Activated CD4-positive, alpha-beta memory T cell treated with anti-CD3 and anti-CD28 coated beads for 36 hours (primary cell): ENCODE measurements at places on chromosomes 2 and 18.

DNA sequence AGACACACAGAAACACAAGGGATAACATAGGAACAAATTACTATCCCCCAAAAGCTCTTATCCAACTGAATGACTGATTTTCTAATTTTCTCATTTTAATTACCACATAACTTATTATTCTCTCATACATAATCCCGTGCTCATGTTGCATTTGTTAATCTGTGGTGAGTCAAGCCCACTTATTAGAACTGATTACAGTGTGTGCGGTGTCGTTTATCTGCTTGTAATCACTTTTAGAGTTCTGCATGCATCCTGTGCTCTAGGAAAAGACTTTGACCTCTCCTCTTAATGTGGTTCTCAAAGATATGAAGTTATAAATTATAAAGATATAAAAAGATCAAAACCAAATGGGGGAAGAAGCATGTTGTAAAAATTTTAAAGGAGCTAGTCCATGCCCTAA is 29.7 kb downstream of the CNDP1 start:
- no peak for DNase-seq

- DNase-seq = no peak
Measured at GRCh38 chr2:33406622-33407021, 69.8 kb upstream of the RASGRP3 start.

DNA sequence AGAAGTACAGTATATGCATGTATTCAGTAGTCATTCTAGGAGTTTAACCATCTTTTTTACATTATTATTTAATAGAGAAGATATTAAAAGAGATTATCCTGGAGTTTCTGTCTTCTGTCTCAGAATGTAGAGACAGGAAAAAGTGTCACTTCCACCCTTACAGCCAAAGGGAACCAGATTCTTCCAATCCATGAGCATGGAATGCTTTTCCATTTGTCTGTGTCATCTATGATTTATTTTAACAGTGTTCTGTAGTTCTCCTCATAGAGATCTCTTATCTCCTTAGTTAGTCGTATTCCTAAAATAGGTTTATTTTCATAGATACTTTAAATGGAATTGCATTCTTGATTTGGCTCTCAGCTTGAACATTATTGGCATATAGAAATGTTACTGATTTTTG is 959.5 kb upstream of the PIK3C3 start:
- DNase-seq = no peak

DNA sequence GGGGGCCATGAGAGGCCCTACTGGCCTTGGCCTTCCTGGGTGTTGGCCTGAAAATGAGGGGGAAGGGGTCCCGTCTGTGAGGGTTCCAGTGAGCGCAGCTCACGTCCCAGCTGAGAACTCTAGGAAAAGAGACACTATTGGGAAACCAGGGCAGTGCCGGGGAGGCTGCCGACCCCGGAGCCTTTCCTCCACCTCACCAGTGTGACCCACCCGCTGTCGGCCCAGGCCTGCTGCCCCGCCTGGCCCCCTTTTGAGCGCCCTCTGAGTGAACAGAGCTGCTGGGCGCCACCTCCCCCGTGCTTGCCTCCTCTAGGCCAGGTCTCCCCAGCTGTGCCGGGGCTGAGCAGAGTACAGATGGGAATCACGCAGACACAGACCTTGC is 17.5 kb upstream of the ARHGEF4 start:
- DNase-seq = no peak

GRCh38 chr18:10775026-10775425 is 249.2 kb downstream of the NAPG start:
- DNase-seq = no peak

GRCh38 chr2:134324947-134325346 is 71.1 kb downstream of the MGAT5 start:
- no peak for DNase-seq

DNA sequence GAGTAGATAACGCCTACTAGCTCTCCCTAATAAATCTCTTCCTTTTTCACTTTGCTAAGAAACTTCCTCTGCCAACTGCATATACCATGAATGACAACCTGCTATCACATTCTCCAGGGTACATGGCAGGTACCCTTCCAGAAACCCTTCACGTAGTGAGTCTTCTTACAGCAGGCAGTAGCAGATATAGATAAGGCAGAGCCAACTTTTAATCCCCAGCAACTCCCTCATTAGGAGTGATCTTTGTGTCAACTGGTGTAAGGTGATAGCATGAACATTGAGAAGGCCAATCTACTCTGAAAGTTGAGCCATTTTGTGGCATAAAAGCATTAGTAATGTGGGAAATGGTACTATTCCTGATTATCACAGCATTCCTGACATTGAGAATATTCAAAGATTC is 5.7 kb upstream of the STK17B start:
- DNase-seq = no peak

DNA sequence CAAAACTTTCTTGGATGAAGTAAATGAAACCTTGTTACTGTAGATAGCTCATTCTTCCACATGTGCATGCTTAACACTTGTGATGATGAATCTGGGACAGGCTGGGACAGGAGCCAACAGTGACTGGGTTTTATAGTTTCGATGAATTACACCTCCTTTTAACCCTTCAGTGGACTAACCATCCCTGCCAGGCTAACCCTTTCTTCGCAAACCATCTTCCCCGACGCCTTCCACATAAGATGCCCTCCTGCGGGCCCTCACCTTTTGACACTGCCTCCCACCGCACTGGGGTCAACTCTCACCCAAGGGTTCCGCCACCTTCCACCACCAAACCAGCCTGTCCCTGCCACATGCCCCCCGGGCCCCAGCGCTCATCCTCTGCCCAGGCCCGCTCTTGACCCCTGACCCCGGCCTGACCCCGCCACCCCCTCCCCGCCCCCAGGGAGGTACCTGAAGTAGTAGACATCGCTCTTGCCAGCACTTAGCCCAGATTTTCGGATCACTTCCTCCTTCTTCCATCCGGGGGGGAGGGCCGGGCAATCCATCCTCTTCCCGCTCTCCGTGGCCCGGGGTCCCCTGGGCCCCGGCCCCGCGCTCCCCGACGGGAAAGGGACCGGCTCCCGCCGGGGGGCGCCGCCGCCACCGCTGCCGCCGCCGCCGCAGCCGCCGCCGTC is 764 bp downstream of the MBD2 start:
- peak; percentile 77 for DNase-seq

GRCh38 chr2:16317211-16317830 is 348.3 kb downstream of the CYRIA start:
- DNase-seq = no peak

DNA sequence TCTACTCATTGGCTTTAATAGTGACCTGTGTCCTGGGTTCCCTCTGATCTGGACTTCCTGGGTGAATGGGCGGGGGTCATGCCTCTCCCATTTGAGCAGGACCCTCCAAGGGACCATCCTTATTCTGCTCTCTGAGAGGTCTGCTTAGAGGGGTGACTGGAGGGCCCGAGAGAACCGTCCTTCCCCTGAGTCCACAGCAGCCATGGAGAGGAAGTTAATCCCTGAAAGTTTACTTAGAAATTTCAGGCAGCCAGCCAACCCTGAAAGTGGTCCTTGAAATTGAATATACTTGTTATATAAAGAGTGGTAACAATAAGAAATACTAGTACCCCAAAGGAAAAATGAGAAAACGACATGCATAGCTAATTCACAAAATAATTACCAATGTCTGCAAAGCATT is 226.1 kb downstream of the DYSF start:
- DNase-seq = no peak

DNA sequence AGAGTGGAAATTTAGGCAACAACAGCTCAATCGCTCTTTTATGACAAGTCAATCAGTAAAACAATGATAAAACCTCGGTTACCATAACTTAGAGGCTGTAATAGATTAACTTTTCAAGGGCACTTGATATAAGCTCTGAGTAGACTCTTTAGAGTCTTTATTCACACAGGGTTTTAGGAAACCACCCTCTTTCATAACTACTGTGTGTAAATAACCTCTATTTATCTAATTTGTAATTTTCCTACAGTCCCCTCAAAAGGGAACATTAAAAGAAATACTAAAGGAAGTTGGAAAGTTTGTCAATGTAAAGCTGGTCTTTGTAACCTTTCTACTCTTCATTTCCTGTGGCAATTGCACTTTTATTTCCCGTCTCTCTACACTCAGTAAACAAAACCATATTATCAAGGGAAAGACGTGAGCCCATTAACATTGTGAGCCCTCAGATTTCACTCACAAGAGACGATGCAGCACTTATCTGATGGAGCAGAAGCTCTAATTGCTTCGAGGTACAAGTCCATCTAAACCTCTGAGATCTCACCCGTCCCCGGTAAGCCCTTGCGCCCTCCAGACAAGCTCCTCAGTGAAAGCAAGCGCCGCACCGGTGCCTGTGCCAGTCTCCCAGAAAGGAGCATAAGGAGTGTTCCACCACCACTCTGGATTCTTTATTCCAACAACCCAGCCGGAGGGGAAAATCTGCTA is 1.1 kb upstream of the HOXD1 start:
- DNase-seq = no peak

GRCh38 chr18:7415081-7415894 is 151.8 kb upstream of the PTPRM start:
- no peak for DNase-seq

GRCh38 chr2:160376576-160376975 is 117.0 kb downstream of the RBMS1 start:
- no peak for DNase-seq

GRCh38 chr2:105509269-105510086 is 110.6 kb upstream of the FHL2 start:
- DNase-seq = no peak

DNA sequence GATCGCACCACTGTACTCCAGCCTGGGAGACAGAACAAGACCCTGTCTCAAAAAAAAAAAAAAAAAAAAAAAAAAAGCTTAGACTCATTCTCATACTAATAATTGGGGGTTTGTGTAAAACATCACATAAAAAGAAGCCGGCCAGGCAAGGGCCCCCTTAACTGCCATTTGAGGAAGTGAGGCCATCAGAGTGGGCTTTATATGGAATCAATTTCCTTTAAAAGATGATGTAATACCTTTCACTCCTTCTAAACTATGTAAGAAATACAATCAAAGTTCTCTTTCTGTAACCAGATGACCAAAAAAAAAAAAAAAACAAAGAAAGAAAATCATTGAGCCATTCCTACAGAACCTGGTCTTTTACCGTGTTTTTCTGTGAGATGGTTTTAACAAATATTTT is 13.1 kb upstream of the GPR55 start:
- no peak for DNase-seq
